ENCODE measurements at places on chromosomes 13 and 19. TPM values are rescaled to one million over a fixed set of nuclear protein-coding genes. Genes with fewer than 3 reads are reported as not detected.

ZNF773 gene
- total RNA-seq, result 13.5 TPM

- no peak for DNase-seq
These were observed 107.8 kb downstream of the KCNRG start for GRCh38 chr13:50123002-50123401.

DNA sequence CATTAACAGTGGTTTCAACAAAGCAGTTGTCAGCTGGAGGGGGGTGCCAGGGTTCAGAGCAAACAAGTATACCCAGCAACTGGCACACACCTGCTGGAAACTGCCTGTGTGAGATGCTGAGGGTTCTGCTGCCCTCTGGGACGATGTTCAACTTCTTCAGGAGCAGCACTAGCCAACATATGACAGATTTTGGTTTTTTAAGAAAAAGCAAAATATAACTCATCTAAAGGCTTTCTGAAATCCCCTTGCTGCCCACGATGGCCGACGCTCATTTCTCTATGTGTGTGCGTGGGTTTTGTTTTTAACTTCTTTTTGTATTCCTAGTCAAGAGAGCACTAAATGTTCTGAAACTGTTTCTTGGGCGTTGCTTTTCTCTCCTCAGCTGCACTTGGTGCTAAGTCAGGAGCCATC lies 79.9 kb downstream of the MRPL57 start:
- DNase-seq, result no peak

- DNase-seq, result no peak
These were observed 321.1 kb downstream of the RBM26 start for GRCh38 chr13:79084802-79085424.

ZNF610 gene
- total RNA-seq, result 4.8 TPM

ADPRHL1 gene
- 1.2 TPM for total RNA-seq

- no peak for DNase-seq
These were observed 32.5 kb upstream of the IRS2 start for GRCh38 chr13:109818886-109819285.

DNA sequence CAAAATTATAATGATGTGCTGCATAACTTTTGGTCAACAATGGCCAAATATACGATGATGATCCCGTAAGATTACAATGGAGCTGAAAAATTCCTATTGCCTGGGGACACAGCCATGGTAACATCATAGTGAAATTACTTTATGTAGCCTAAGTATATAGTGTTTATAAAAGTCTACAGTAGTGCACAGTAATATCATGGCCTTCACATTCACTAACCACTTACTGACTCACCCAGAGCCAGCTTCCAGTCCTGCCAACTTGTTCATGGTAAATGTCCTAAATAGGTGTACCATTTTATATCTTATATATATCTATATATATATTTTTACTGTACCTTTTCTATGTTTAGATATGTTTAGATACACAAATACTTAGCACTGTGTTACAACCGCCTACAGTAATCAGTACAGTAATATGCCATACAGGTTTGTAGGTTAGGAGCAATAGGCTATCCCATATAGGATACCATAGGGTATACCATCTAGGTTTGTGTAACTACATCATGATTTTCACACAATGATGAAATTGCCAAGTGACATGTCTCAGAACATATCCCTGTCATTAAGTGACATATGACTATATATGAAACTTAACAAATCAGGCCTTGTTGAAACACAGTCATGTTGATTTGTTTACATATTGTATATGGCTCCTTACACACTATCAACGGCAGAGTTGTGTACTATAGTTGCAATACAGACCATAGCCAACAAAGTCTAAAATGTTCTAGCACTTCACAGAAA lies 23.7 kb downstream of the DIS3 start:
- DNase-seq, result no peak

PRTN3 gene
- total RNA-seq, result not detected

BCKDHA gene
- total RNA-seq, result 36.5 TPM

DNA sequence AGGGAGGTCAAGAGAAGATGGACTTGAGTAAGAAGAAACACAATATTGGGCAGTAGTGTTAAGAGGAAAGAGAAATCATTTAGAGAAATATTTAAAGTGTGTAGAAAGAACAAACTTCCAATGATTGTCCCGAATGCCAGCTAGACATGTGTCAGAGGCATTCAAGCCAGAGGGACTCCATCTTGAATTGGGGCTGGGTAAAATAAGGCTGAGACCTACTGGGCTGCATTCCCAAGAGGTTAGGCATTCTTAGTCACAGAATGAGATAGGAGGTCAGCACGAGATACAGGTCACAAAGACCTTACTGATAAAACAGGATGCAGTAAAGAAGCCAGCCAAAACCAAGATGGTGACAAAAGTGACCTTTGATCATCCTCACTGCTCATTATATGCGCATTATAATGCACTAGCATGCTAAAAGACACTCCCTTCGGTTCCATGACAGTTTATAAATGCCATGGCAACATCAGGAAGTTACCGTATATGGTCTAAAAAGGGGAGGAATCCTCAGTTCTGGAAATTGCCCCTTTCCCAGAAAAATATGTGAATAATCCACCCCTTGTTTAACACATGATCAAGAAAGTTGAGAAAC lies 127.0 kb upstream of the IPO5 start:
- no peak for DNase-seq

DNA sequence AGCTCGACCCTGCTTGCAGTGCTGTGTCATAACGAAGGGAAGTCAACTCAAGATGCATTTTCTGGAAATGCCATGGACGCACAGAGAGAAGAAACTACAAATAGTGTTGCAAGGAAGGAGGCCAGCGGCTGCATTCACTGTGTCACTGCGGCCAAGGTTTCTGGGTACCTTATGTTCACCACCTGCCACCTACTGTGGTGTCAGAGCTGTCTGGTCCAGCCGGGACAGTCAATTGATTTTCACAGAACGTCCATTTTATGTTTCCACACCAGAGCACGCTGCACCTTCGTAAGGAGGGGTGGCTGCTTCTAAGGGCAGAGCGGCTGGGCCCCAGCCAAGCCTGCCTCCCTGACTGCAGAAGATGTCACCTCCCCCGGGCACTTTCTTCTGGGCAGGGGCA lies 17.7 kb downstream of the TSHZ3 start:
- no peak for DNase-seq

TEX101 gene
- total RNA-seq, result not detected

AP1M1 gene
- total RNA-seq, result 66.1 TPM

MIR17HG gene
- 5.7 TPM for total RNA-seq

DNA sequence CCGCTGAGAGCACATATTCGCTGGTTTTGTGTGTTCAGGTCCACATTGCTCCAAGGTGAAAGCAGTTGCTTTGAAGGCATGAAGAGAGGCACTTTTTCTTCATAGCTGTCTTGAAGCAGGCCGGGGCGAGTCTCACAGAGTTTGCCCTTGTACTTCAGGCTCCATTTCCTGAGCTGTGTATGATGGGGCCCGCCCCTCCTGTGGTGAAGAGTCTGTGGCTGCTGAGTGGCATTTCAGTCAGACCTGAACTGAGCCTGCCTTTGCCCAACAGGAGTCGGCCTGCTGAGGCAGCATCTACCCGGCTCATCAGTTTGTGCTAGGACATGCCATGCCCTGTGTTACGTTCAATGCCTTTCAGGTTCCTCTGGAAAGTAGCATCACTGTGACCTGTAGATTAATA lies 44.4 kb upstream of the C1QTNF9 start:
- DNase-seq, result peak; percentile 2

SIGLEC5 gene
- not detected for total RNA-seq

GRCh38 chr13:26484196-26484595 lies 73.3 kb upstream of the WASF3 start:
- DNase-seq, result no peak

GRCh38 chr13:100721885-100722512 lies 47.4 kb upstream of the TMTC4 start:
- peak; percentile 12 for DNase-seq

GRCh38 chr19:57406516-57407123 lies 4.3 kb upstream of the ZNF17 start:
- peak; percentile 58 for DNase-seq

ZNF776 gene
- 13.0 TPM for total RNA-seq

- DNase-seq, result no peak
These were observed 2.9 kb downstream of the TUBB4A start for GRCh38 chr19:6499052-6499790.

- DNase-seq, result no peak
These were observed 575.9 kb downstream of the MYO16 start for GRCh38 chr13:109205315-109205714.

ZNF793 gene
- total RNA-seq, result 6.0 TPM

DNA sequence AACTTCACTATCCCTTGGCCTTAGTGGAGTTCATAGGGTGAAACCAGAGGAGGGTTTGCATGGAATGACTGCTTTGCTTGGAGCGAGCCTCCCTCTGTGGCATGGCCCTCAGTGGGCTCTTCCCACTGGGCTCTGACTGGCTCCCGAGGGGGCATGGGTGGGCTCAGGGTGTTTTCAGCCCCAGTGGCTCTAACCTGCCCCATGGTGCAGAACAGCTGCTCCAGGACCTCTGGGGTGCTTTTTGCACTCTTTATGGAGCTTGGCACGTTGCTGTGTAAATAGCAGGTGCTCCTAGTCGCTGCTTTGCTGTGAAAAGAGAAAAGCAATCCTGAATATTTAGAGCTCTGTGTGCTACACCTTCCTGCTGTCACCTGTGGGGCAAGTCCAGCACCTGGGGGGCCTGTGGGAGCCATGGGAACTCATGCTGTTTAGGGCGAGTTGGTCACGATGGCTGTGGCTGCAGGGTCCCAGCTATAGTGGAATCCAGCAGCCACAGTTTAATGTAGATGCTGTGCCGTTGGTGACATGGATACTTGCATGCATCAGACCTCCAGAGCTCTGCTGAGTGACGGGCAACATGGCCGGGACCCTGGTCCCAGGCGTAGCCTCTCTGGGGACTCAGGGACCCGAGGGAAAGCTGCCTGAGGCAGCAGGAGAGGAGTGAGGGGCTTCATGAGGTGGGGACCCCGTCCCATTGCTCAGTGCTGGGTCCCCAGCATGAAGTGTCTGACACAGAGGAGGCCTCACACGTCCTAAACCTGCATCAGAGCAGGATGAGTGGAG lies 14.3 kb upstream of the MCF2L start:
- DNase-seq, result no peak

GRCh38 chr19:47020992-47021496 lies 1.4 kb downstream of the NPAS1 start:
- DNase-seq, result no peak

DNA sequence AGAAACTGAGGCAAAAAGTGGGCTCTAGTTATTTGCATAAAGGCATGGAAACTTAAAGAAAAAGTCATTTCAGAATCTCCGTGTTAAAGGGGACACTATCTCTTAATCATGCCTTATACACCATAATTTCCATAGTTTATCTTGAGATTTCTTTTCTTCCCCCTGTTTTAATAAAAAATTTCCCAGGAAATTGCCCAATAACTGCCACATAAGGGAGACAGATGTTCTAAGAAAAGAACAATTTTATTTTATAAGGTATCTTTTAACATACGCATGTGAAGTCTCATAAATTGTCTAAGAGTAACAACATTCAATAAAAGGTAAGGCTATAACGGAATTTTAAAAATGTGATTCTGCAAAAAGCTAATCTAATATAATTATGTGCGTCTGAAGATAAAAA lies 371.3 kb downstream of the IRS2 start:
- DNase-seq, result no peak

DNA sequence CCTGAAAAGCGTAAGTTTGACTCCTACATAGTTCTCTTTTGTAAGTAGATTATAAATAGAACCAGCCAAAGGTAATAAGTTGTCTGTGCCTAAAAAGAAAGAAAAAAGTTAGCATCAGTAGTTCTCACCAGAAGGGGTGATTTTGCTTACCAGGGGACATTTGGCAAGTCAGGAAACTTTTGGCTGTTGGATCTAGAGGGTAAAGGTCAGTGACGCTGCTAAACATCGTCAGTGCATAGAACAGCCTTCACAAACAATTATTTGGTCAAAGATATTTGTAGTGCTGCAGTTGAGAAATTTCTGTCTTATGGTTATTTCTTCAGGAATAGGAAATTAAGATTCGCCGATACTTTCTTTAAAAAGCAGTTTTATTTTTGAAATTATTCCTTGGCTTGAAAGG lies 2.0 kb downstream of the USPL1 start:
- no peak for DNase-seq

DNA sequence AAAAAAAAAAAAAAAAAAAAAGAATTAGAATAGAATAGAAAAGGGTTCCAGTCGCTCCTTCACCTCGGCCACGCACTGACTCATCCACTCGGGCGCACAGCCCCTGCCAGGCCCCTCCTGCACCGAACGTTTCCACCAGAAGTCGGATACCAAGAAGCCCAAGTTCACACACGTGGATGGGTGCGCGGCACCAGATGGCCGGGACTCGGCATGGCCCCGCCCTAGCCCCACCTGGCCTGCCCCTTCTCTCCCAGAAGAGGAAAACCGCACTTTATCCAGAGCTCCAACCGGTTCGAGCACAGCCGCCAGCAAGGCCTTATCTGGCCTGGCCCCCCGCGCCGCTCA lies 5.9 kb downstream of the PRR36 start:
- no peak for DNase-seq

DNA sequence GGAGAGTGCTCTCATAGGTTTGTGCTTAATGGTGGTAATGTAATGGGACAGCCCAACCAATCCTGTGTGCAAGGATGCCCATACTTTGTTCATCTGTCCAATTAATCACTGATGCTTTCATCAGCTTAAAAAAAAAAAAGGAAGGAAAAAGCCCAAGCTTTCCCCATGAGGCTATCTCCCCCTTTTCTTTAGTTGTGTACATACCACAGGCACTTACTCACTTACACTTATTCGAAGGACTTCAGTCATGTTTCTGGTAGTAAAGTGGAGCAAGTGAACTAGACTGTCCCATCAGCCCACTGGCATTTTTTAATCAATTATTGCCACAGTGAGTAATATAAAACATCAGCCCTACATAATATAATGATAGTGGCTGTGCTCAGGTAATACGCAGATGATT lies 183.5 kb upstream of the UFM1 start:
- DNase-seq, result no peak

ZSCAN4 gene
- total RNA-seq, result not detected

DNA sequence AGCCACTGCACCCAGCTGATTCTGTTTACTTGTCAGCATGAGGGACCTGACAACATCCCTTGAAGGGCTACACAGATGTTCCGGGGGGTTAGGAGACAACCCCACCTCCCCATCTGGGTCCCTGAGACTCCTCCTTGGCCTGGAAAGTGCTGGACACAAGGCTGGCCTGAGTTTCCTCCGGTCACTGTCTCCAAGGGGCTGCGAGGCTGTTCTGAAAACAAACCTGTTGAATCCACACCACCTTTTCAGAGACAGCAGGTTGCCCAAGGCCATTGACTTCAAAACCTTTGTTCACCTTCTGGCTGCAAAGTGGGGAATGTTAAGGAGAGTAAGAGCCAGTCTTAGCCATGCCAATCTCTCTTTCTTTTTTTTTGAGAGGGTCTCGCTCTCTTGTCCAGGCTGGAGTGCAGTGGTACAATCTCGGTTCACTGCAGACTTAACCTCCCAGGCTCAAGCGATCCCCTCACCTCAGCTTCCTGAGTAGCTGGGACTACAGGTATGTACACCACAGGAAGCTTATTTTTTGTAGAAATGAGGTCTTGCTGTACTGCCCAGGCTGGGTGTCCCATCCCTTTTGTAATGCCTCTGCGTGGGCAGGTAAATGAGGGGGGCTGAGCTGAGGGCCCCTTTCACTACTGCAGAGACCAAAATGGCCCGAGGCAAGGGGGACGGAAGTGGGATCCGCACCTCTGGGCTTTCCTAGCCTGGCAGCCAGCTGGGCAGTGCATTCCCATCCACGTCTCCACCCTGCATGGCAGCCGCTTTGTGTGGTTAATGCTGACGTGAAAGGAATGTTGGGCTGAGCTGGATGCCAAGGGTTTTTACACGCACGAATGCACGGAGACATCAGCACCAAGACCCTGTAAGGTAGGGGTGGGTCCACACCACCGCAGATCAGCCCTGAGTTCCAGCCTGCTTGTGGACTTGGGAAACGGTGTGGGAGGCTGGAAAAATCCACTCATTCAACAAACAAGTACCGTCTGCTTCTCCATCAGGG lies 1.9 kb upstream of the ZNF628 start:
- DNase-seq, result peak; percentile 84
